ENCODE measurements at places on chromosomes 4 and X.

- no peak for DNase-seq
Measured at GRCh38 chrX:73930300-73930699, 367.3 kb downstream of the CHIC1 start.

GRCh38 chr4:24476282-24476681 is 108.1 kb downstream of the DHX15 start:
- DNase-seq = no peak

GRCh38 chrX:84046403-84046984 is 141.5 kb downstream of the RPS6KA6 start:
- no peak for DNase-seq

DNA sequence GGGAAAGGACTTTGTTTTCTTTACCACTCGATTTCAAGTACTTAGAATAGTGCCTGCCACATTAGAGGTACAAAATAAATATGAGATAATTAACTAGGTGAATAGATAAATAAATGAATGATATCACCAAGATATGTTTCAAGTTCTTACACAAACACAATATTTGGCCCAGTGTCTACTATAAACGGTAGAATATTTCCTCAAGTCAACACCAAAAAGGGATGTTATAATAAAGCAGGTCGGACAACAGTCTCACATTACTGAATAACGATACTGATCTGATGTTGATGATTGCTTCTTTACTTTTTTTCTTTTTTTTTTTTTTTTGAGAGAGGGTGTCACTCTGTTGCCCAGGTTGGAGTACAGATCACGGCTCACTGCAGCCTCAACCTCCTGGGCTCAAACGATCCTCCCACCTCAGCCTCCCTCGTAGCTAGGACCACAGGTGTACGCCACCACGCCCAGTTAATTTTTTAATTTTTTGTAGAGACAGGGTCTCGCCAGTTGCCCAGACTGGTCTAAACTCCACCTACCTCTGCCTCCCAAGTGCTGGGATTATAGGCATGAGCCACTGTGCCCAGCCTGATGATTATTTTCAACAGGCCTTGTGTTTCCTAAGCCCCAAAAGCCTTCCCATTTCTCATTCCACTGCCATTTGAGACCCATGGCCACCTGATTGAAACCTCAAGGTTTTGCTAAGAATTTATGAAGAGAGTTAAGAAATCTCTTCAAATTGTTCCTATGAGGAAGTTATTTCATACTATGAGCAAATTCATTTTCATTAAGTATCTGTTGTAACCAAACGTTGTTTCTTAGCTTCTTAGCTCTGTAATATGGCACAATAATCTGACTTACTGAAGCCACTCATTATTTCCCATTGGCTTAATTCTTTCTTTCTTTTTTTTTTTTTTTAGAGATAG is 2.3 kb downstream of the MANBA start:
- no peak for DNase-seq

GRCh38 chr4:53019485-53020382 is 157.6 kb downstream of the RASL11B start:
- DNase-seq = no peak

GRCh38 chr4:71380788-71381187 is 42.0 kb downstream of the SLC4A4 start:
- no peak for DNase-seq

- DNase-seq = no peak
Measured at GRCh38 chrX:18016941-18017340, 155.8 kb upstream of the RAI2 start.

DNA sequence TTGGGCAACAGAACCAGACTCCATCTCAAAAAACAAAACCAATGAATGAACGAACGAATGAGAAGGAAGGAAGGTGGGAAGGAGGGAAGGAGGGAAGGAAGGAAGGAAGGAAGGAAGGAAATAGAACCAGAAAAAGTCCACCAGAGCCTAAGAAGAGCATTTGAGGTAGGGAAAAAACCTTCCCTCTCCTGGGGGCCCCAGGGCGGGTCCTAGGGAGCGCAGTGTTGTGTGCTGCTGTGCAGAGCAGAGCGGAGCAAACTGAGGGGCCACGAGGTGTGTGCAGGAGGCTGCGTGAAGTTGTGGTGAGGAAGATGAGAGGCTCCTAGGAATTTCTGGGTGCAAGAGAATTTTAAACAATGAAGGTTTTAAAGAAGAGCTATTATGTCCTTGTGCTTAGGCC is 16.0 kb upstream of the NSUN7 start:
- no peak for DNase-seq
